Amniotic stem cell (primary cell): ENCODE measurements at places on chromosomes 3 and 15.

- DNase-seq: no peak
These were observed 105.7 kb downstream of the LRRK1 start for GRCh38 chr15:101024706-101025500.

DNA sequence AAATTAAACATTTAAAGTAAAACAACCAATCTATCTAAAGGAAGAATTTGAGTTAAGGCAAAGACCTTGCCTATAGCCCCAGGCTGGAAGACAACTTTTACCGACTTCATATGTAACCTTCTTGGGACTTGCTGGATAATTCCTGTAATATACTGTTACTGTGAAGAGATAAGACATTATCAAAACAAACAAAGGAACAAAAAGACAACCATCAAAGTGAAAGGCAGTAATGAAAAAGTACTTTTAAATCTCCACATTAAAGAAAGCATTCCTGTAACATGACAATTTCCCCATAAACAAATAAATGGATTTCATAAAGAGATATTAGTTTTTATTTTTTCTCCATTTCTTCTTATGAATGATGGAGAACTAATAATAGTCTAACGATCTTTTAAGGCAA lies 2.4 kb downstream of the CMTM6 start:
- DNase-seq: no peak

- DNase-seq: no peak
These were observed 238.6 kb downstream of the RAP2B start for GRCh38 chr3:153400641-153401040.

GRCh38 chr15:101180620-101181307 lies 71.1 kb downstream of the CHSY1 start:
- no peak for DNase-seq

DNA sequence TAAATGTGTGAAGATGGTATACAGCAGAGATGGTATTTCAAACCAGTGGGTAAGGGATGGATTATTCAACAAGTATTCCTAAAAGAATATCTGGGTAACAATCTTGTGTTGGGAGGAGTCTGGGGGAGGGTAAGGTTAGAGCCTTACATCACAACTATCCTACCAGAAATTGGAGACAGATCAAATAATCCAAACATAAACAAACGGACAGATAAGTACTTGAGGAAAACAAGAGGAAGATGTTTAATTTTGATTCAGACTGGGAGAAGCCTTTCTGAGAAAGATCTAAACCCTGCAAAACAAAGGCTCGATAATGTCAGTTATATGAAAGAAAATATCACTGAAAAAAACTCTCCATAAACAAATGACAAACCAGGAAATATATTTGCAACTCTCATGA lies 77.9 kb downstream of the SLC9A9 start:
- no peak for DNase-seq

DNA sequence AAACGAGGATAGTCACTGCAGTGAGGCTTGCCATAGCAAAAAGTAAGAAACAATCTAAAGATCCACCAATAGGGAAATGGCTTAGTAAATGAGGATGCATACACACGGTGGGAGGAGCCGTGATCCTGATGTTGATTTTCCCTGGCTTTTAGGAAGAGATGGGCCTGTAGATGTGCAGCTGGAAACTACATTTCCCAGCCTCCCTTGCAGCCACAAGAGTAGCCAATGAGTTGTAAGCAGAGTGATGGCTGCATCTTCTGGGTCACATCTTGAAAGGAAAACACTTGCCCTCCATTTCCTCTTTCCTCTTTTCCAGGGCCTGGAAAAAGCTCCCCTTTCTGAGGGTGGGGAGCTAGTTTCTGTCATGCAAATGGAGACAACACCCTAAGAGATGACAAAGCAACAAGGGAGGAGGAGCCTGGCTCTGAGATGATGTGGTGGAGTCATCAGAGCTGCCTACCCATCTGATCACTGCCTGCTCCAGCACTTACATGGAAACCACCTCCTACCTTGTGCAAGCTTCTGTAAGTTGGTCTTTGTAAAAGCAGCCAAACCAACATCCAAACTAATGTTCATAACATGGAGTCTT lies 139.1 kb downstream of the TLE3 start:
- DNase-seq: no peak

- no peak for DNase-seq
These were observed 55.2 kb downstream of the RPL22L1 start for GRCh38 chr3:170814822-170815221.
